Activated T-helper 2 cell treated with anti-CD3 and anti-CD28 coated beads, Interferon-gamma antibody, Interleukin-2, Interleukin-4, amounts not matched to agents 10 μg/mL and 5 μg/mL and 100 μg/mL, durations not matched to agents 14 hours and 24 hours and 36 hours (primary cell): ENCODE measurements at places on chromosomes 2 and 18.

- DNase-seq: no peak
Measured at GRCh38 chr2:200467806-200468681, 41.8 kb downstream of the KCTD18 start.

GRCh38 chr2:6202756-6203155 is 510.6 kb downstream of the SOX11 start:
- DNase-seq: no peak

DNA sequence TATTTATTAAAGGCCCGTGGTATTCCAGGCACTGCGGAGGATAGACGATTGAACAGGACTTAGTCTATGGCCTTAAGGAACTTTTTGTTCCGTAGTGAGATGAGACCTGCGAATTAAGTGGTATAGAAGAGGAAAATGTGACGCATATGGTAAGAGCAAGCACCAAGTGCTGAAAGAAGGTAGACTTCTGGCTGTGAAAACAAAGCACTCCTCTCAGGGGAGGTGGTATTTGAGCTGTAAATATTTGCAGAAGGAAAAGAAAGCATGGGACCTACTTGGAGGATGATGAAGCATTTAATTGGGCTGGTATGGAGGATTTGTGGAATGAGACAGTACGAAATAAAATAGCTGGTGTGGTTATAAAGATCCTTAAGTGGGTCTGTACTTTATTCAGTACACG is 62.5 kb downstream of the GPR39 start:
- DNase-seq: no peak

- DNase-seq: no peak
Measured at GRCh38 chr2:19714926-19715325, 186.9 kb downstream of the TTC32 start.

DNA sequence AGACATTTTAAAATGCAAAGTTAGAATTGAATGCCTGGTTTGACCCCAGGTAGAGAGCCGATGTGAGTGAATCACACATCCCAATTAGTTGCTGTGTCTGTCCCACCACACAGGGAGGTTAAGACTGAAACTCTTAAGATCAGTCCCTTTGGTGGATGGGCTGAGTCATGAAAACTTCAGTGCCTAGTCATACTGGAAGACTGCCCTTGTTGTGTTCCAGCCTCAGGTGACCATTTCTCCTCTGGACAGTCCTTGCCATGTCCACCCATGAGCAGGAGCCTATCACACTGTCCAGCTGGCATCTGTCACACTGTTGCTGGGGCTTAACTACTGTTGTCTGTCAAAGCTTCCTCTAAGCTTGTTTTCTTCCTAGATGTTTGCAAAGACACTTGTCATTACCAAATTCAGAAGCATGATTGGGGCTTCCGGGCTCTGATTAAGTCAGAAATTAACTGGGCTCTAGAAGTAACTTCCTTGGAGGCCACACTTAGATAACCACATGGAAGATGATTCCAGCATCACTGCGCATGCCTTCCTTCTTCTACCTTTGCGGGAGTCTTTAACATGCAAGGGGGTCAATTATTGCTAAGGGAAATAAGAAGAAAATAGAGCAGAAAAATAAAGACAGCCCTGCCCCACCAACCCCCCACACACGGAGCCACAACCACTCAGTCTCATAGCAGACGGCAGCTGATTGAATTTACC is 21.3 kb downstream of the CYRIA start:
- no peak for DNase-seq
